ENCODE measurements at places on chromosomes 5 and 9.

- no peak for DNase-seq
Observed at GRCh38 chr5:175614861-175615260, 43.0 kb upstream of the HRH2 start.

DNA sequence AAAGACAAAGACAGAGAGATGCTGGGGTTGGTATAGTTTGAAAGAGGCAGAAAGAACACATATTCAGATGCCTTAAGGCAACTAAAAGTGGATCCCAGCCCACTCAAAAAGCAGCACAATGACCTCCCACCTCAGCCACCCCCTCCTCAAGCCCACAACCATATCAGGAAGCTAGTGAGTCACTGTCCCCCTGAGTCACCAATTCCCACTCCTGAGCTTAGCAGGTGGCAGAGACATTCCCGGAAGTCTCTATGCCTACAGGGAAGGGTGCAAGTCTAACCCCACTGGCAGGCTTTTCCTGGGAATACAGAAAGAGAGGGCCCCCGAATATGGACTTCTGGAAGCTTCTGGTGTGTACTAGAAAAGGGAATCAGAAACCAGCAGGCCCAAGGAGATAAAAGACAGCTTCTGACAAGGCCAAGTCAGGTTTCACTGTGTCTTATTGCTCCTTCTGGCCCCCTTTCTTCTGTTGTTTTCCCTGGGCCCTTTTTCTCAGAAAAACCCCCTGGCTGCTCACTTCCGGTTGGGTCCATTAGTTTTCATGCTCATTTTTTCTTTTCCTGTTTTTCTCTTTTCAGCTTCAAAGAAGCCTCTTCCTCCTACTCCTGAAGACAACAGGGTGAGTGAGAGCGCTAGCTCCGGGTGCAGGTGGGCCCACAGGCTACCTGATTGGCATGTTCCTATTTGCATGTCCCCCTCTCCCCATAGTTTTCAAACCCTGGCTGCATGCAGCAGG lies 36.8 kb downstream of the ITK start:
- DNase-seq, result no peak

DNA sequence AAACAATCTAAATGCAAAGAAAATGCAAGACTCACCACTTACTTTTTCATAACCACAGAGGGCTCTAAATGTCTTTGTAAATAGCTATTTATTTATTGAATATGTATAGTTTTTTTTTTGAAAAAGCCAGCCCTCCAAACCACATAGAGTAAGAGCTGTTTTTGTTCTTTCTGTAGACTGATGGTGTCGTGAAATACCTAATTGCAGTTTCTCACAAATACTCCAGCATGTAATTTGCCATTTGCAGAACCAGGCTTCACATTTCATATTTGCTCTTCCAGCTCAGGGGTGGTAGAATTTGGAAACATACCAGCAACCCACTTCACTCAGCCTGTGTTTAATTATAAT lies 159.8 kb downstream of the TMC1 start:
- DNase-seq, result no peak

GRCh38 chr5:158648631-158649030 lies 451.1 kb downstream of the EBF1 start:
- DNase-seq, result no peak

DNA sequence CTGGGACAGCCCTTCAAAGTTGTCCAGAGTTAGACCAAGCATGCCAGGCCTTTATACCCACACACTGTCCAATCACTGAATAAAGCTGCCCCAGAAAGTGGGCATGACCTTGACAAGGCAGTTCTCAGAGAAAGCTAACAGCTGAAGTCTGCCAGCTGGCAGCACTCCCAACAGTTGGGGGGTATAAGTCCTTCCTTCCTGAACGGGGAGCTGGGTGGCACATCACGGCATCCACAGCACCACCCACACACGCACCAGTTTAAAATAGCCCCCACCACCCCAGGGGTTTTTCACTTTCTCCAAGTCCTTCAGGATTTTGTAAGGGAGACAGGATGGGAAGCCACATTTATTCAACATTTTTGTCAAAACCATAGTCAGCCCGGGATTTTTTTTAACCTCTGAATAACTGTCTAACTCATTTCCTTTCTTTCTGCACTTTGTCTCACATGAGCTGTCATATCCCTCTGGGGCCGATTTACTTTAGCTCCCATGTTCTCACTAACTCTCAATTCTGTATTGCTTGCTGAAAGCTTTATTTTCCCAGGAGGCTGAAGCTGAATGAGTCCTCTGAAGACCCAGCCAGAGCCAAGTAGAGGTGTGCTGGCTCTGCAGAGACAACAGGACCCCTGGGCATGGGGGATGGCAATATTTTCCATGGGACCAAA lies 15.4 kb downstream of the FAM81B start:
- no peak for DNase-seq

GRCh38 chr5:66174338-66174737 lies 30.2 kb downstream of the SREK1 start:
- no peak for DNase-seq

- peak; percentile 54 for DNase-seq
Observed at GRCh38 chr5:135655468-135655815, 76.7 kb upstream of the CXCL14 start.

All from vagina (tissue), 2 donors.